ENCODE measurements at places on chromosomes 7 and 10.

GRCh38 chr10:35922876-35923600 is 280.9 kb upstream of the FZD8 start:
- no peak for DNase-seq

DNA sequence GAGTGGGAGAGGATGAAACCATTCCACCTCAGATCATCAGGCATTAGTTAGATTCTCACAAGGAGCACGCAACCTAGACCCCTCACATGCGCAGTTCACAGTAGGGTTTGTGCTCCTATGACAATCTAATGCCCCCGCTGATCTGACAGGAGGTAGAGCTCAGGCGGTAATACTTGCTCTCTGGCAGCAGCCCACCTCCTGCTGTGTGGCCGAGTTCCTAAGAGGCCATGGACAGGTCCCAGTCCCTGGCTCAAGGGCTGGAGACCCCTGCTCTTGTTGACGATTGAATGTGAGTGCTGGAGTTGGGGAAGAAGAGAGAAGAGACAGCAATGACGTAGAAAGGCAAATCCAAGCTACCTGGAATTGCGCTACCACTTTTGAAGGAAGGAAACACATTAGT is 267.2 kb downstream of the TFEC start:
- no peak for DNase-seq

- DNase-seq = no peak
These were observed 490.8 kb downstream of the TNS3 start for GRCh38 chr7:47091141-47091540.

- no peak for DNase-seq
These were observed 229.2 kb downstream of the TCF7L2 start for GRCh38 chr10:113179265-113179664.

- no peak for DNase-seq
These were observed 126.5 kb upstream of the JCAD start for GRCh38 chr10:30185916-30186315.

DNA sequence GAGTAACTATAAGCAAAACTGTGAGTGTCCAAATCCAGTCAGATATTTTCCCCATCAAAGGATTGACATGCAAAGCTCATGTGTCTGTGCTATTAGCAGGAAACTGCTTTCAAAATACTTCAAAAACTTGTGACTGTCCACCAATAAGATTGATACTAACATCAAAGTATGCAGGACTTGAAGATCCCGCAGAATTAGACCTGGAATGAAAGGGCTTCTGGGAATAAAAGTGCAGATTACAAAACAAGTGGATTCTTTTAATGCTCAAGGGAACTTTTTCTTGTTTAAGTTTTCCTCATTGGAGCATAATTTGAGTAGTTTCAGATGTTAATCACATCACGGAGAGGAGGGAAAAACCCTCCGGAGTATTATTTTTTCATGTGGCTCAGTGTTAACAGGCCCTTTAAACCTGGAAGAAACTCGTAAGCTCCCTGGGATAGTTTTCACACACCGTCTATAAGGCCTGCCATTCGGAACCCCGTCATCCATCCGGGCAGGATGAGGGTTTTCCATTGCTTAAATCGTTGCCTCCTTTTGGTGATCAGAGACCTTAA is 33.9 kb upstream of the MKX start:
- no peak for DNase-seq

- no peak for DNase-seq
These were observed 508.5 kb upstream of the ZMIZ1 start for GRCh38 chr10:78560341-78560688.

GRCh38 chr7:144519925-144520324 is 116.4 kb upstream of the NOBOX start:
- DNase-seq = no peak

DNA sequence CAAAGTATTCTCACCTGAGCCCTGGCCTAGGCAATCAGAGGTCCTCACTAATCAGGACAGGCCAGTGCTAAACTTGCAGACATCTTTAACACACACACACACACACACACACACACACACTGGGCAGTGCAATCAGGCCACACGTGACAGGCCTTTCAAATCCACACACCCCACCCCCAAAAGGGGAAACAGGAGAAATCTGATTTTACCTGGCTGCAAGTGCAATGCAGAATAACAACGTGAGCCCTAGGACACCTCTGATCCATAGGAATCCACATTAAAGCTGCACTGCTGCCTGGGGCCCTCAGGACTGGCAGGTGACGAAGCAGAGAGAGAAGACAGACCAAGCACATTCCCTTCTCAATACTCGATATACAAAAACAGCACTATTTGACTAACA is 218.9 kb downstream of the FAM107B start:
- no peak for DNase-seq

DNA sequence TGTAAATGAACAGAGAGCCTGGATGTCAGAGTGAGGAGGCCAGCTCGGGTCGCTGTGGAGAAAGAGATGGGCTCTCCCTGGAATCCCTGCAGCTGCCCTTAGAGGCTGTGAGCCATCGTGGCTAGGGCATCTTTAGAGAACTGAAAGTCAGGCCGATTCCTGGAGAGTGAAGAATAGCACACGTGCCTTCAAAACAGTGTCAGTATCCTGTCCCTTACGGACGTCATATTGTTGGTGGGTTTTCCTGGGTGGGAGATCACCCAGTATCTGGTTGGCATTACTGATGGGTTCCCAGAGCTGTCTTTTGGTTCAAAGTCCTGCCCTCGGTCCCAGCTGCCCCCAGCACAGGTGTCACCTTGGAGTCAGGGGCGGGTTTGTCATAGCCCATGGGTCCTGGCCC is 25.3 kb downstream of the IKZF1 start:
- DNase-seq = no peak

- no peak for DNase-seq
These were observed 23.6 kb upstream of the ZRANB1 start for GRCh38 chr10:124918191-124918830.

DNA sequence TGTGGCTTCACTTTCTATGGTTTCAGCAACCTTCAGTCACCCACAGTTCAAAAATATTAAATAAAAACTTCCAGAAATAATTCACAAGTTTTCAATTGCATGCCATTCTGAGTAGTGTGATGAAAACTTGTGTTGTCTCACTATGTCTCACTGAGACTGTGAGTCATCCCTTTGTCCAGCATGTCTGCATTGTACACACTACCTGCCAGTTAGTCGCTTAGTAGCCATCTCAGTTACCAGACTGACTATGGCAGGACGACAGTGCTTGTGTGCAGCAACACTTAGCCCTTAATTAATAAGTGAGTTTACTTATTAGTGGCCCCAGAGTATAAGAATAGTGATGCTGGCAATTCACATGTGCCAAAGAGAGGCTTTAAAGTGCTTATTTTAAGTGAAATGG is 22.5 kb downstream of the CCDC186 start:
- no peak for DNase-seq

- no peak for DNase-seq
These were observed 35.1 kb downstream of the RNF32 start for GRCh38 chr7:156675721-156676120.

- no peak for DNase-seq
These were observed 130.5 kb upstream of the DGKB start for GRCh38 chr7:15033039-15033438.

- no peak for DNase-seq
These were observed 2.3 kb downstream of the ERLIN1 start for GRCh38 chr10:100183481-100183880.

Data from NCI-H2029 treated with DMSO at 0.1 percent for 48 hours (cell line).